ENCODE measurements at places on chromosomes 5 and 9. TPM values are rescaled to one million over a fixed set of nuclear protein-coding genes. Genes with fewer than 3 reads are reported as not detected.

Gene CCNI2
- polyA plus RNA-seq, result 0.72 TPM

Gene HTR4
- polyA plus RNA-seq, result not detected

- DNase-seq, result no peak
These were observed 1.8 kb downstream of the TXN start for GRCh38 chr9:110254500-110254899.

GRCh38 chr5:59845730-59846129 is 47.8 kb downstream of the PDE4D start:
- no peak for DNase-seq

All from CD14-positive monocyte (primary cell).